ENCODE measurements at places on chromosomes 12 and 14.
A peak's percentile ranks its signal among the peaks of the same experiment; 100 is the strongest.

DNA sequence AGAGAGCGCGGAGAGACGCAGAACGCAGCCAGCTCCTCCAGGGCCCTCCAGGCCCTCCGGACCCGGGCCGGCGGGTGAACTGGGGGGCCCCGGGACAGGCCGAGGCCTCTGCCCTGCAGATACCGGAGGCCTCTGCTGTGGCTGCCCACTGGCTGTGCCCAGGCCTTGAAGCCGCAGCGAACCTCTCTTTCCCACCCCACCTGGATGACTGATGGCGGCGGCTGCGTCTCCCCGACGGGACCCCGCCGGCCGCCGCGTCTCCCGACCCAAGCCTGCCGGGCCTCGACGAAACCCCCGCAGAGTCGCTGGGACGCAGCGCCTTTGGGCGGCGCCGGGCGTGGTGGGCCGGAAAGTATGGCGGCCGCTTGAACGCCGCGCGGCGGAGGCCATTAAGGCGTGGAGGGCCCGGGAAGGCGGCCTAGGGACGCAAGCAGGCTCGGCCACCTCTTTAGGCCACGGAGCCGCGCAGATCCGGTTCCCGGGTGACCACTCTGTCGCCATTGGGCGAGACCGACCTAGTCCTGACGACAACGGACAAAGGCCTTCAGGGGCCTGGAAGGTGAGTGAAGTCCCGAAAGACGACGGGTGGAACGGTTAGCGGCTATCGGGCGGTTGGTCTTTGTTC is 8.4 kb upstream of the ERGIC2 start:
- no peak for DNase-seq

DNA sequence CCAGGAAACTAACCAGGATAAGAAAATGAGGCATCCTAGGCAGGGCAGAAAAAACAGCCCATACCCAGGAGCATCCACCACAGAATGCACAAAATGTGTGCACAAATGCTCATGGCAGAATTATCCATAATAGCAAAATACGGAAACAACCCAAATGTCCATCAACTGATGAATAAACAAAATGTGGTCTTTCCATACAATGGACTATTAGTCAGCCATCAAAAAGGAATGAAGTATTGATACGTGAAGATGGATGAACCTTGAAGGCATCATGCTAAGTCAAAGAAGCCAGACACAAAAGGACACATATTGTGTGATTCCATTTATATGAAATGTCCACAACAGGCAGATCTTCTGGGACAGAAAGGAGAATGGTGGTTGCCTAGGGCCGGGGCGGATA is 19.1 kb downstream of the HRK start:
- no peak for DNase-seq

DNA sequence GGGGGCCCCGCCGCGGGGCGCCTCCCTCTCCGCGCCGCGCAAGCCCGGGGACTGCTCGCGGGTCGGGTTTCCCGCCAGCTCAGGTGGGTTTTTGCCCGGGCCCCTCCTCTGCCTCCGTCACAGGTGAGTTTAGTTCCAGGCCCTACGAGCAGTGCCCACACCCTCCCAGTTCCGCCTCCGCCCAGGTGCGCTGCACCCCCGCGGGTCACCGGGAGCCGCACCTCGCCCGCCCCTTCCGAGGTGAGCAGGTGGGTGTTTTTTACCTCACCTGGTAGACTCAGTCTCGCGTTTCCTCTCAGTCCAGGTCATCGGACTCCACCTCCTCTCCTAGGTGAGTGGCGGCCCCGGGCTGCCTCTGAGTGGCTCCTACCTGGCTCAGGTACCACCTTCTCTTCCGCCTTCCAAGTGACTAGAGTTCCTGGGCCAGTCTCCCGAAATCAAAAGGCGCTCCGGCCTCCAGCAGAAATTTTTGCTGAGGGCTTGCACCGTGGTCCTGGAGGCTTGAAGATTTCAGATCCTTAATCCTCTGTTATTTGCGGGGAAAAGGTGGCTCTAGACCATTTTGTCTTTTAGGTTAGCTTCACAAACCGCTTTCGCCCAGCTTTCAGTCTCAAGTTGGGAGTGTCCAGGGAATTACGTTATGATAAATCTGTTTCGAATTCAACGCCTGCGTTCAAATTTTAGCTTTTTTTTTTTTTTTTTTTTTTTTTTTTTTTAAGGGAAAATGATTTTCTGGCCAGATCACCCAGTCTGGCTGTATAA is at the start of gene TMEM30B:
Gene TMEM30B, minus strand, starts transcription at position 153 of the 762 bp plus-strand sequence. CDS start 191 bp downstream, outside the sequence.
- DNase-seq: peak; percentile 82

DNA sequence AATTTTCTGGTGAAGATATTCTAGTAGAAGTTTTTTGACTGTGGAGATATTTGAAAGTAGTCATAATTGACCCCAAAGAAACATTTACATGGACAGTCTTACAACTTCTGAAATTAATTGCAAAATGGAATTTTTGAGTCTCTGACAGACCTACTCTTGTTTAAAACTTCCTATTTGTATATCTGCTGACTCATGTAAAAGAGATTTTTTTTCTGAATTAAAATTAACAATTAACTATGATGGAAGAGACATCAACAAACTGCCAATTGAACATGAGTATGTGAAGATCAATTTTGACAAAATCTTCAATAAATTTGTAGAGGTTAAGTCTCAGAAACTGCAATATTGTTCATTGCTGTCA is 108.5 kb upstream of the MAX start:
- DNase-seq: no peak

DNA sequence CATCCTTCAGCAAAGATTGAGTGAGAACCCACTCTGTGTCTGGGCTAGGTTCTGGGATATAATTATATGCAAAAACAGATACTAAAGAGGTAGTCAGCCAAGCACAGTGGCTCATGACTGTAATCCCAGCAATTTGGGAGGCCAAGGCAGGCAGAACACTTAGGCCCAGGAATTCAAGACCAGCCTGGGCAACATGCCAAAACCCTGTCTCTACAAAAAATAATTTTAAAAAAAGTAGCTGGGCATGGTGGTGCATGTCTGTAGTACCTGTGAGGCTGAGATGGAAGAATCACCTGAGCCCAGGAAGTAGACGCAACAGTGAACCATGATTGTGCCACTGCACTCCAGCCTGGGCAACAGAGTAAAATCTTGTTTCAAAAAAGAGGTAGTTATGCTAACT is 237.5 kb upstream of the HMGA2 start:
- no peak for DNase-seq

DNA sequence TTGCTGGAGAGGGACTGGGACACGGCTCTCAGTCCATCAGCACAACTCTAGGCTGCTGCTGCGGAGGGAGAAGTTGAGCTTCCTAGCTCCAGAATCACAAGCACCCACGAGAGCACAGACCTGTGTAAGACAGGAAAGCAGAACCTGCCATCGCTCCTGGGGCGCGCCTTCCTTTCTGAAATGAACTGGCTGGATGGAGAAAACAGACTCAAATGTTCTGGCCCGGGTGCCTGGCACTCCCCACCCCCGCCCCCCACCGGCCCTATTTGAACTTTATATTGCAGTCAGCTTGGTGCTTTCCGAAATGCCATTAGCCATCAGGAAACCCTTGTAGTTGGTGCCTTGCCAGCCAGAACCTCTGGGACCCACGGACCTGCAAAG is 23.8 kb downstream of the MVK start:
- DNase-seq: no peak

GRCh38 chr12:2959505-2960389 is 550 bp downstream of the TEAD4 start:
- peak; percentile 79 for DNase-seq

DNA sequence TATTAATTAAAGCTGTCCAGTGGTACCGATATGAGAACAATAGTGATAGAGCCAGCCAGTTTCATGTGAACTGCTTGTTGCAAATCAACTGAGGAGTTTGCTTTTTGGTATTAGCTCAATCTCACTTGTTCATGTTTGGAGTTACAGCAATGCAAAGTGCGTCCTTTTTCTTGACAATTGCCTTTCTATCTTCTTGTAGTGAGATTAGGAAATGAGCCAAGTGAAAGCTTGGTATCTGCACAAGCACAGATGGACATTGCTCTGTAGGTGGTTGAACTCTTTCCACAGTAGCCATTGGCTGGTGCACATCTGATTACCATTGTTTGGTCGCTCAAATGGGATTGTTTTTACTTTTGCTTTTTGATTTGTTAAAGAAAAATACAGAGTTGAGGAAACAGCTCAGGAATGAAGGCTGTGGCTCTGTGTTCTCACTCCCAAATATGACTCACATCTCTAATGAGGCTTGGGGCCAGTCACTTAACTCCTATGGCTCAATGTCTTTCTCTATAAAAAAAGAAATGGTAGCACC is 241.4 kb downstream of the BMP4 start:
- DNase-seq: peak; percentile 57

- DNase-seq: peak; percentile 11
These were observed 439 bp downstream of the GOLGA5 start for GRCh38 chr14:92794547-92794941.

DNA sequence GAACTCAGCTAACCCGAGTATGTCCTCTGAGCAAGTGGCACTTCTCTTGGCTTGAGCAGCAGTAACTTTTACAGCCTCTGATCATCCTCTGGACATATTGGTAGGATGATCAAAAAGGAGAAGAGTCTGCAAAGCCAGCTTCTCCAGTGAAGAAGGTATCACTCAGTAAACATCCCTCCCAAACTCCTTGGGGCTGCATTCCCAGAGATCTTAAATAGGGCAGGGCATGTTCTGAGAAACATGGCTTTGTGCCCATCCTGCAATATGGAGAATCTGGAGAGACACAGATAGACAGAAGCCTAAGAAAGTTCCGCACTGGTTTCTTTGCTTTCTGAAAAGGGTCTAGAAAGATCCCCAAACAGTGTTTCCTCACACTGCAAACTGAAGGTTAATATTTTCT is 65.4 kb downstream of the RBM19 start:
- DNase-seq: no peak
